ENCODE measurements at places on chromosomes 4 and X. TPM values are rescaled to one million over a fixed set of nuclear protein-coding genes. Genes with fewer than 3 reads are reported as not detected.

GRCh38 chr4:56409511-56410090, 22.3 kb upstream of the AASDH start:
- no peak for DNase-seq

- no peak for DNase-seq
Measured at GRCh38 chr4:7768736-7769135, 170.9 kb downstream of the AFAP1 start.

- no peak for DNase-seq
Measured at GRCh38 chr4:94934864-94935263, 177.1 kb downstream of the BMPR1B start.

GRCh38 chr4:125702406-125702805, 387.7 kb downstream of the FAT4 start:
- no peak for DNase-seq

DNA sequence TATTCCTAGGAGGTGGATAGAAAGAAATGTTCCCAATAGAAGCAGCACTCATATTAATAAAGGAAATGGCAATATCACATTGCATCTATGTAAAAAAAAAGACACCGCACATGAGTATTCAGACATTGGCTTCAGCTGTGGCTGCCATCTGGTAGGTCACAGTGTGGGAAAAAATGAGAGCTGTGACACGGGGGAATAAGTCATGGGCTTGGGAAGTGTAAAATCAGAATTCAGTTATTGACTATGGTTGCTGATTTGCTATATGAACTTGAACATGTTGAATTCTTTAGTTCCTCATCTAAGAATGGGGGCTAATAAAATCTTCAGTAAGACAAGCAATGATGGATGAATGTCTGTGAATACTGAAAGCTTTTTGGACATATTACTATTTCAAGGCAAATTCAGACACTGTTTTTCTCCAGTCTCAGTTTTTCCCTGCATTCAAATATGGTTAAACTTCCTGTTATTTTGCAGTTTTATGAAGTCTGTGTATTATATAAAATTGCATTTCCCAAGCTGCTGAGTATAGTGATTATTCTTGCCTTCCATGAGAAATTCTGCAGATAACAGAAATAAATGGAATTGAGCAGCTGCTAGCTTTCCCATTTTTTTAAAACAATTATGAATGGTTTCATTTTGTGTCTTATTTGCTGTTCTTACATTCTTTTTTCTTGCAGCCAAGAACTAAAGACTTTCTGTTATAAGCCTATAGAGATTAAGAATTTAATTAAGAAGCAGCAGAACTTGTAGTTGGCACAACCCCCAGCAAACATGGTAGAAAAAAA, 221.0 kb downstream of the ANKRD50 start:
- DNase-seq = no peak

GRCh38 chr4:153476829-153477574, 10.8 kb downstream of the TMEM131L start:
- no peak for DNase-seq

DNA sequence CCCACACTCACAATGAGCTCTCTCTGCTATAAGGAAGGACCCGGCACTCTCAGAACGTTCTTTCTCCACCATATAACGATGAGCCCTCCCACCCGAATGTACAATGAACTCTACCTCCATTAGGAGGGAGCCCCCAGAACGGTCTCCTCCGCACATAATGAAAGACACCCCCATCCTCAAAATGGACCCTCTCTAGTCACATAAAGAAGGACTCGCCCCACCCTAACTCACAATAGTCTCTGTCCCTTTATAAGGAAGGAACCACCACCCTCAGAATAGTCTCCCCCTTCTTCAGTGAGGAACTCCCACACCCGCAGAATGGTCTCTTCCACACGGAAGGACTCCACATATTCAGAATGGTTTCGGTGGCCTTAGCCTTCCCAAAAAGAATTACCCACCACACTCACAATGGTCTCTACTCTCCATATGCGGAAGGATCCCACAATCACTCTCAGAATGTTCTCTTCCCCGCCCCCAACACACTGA, 477 bp downstream of the SLC35A2 start:
- DNase-seq = peak; percentile 48

GRCh38 chr4:111360906-111361305, 738.0 kb upstream of the PITX2 start:
- no peak for DNase-seq

The UCHL1 gene
- total RNA-seq = not detected

The HTR2C gene
- not detected for total RNA-seq

The BEX1 gene
- not detected for total RNA-seq

The EVC gene
- not detected for total RNA-seq
